ENCODE measurements at places on chromosomes 12 and 14. TPM values are rescaled to one million over a fixed set of nuclear protein-coding genes. Genes with fewer than 3 reads are reported as not detected.
A peak's percentile ranks its signal among the peaks of the same experiment; 100 is the strongest.

Gene EPYC
- not detected for total RNA-seq

Gene TAPBPL
- total RNA-seq, result 2.4 TPM

Gene GALNT9
- total RNA-seq, result 0.36 TPM

Gene NFE2
- 17.2 TPM for total RNA-seq

Gene TMPO
- 191 TPM for total RNA-seq

DNA sequence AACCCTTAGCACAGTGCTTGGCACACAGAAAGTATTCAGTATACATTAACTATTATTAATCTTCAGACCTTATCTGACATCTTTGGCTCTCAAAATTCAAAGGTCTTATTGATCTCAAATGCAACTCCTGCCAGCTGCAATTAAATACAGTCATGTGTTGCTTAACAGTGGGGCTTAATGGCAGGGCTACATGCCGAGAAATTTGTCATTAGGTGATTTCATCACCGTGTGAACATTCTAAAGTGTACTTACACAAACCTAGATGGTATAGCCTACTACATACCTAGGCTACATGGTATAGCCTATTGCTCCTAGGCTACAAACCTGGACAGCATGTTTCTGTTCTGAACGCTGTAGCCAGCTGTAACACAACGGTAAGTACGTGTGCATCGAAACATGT is 156.3 kb upstream of the TMCC3 start:
- no peaks in the 10 kb centered on the region for H3K36me3 ChIP-seq
- H3K27ac ChIP-seq, result no peak overlapping the region
- peaks cover 4% of the 10 kb centered on the region for H3K4me1 ChIP-seq
- H3K4me3 ChIP-seq, result no peak overlapping the region
- DNase-seq, result no peak
- H3K27me3 ChIP-seq, result peaks cover 3% of the 10 kb centered on the region

GRCh38 chr12:22802883-22803630 is 178.1 kb downstream of the ETNK1 start:
- no peak for DNase-seq
- H3K4me1 ChIP-seq, result no peaks in the 10 kb centered on the region
- H3K27ac ChIP-seq, result no peak overlapping the region

DNA sequence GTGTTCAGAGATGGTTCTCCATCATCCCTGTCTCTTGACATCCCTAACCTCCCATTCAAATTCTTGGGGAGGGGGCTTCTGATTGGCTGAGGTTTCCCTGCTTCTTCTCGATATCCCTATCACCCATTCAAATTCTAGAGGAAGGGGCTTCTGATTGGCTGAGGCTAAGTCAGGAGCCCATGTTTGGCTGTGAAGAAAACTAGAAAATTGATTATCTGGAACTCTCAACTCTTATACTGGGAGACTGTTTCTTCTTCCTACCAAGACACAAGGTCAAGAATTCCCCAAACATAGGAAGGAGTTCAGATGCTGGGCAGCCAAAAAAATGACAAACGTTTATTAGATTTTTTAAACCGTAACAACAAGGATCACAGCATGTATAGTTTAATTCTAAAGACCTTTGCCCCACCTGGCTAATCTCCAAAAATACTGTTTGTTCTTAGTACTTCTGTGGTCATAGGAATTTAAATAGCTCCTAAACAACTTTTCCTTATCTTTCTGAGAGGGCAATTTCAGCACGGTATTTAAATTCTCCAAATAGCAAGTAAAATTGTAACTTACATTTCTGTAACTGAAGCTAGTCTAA is 26.4 kb downstream of the SPIC start:
- DNase-seq, result no peak
- peaks cover 5% of the 10 kb centered on the region for H3K4me1 ChIP-seq
- peaks cover 6% of the 10 kb centered on the region for H3K27me3 ChIP-seq
- H3K4me3 ChIP-seq, result no peak overlapping the region

DNA sequence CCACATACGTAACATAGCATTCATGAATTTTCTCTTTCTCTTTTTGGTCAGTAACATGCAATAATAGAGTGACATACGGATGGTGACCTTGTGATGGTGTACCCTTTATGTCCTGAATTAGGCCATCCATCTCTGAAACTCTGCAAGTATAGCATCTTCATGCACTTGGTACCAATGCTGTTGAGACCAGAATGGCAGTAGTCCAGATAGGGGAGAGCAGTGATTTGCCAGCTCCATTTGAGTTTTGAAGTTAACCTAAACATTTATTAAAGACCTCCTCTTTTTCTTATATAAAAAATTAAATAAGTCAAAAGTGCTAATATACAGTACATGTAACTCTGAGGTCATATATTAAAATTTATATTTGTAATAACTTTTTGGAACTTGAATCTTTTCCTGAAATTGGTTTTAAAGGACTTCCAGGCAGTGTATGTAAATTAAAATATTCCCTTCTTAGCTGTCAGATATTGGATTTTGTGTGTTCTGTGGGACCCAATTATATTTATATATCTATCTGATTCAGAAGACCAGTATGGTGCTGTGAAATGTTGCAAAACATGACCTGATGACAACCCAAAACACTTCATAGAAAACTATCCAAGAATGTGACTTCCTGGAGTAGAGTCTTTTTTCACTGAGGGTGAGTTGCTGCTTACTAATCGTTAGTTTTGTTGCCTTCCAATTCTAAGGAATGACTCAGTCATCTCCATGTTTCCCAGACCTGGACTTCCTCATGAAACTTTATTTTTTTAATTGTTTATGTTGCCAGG is 3.5 kb downstream of the ELK3 start:
- peaks cover 24% of the 10 kb centered on the region for H3K27me3 ChIP-seq
- DNase-seq, result no peak
- H3K4me1 ChIP-seq, result peaks cover 13% of the 10 kb centered on the region
- no peak overlapping the region for H3K27ac ChIP-seq
- no peak overlapping the region for H3K4me3 ChIP-seq

DNA sequence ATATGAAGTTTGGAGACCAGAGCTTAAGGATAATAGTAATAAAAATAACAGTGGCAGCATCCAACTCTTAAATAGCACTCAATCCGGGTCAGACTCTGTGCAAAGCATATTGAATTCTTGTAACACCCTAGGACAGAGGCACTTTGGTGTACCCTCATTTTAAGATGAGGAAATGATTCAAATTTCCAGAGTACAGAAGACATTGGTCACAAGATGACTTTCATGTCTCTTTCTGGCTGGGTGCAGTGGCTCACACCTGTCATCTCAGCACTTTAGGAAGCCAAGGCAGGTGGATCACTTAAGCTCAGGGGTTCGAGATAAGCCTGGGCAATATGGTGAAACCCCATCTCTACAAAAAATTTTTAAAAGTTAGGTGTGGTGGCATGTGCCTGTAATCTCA is 235.8 kb downstream of the SLC15A4 start:
- no peak for DNase-seq
- H3K36me3 ChIP-seq, result no peaks in the 10 kb centered on the region
- peaks cover 16% of the 10 kb centered on the region for H3K27me3 ChIP-seq
- no peak overlapping the region for H3K27ac ChIP-seq

DNA sequence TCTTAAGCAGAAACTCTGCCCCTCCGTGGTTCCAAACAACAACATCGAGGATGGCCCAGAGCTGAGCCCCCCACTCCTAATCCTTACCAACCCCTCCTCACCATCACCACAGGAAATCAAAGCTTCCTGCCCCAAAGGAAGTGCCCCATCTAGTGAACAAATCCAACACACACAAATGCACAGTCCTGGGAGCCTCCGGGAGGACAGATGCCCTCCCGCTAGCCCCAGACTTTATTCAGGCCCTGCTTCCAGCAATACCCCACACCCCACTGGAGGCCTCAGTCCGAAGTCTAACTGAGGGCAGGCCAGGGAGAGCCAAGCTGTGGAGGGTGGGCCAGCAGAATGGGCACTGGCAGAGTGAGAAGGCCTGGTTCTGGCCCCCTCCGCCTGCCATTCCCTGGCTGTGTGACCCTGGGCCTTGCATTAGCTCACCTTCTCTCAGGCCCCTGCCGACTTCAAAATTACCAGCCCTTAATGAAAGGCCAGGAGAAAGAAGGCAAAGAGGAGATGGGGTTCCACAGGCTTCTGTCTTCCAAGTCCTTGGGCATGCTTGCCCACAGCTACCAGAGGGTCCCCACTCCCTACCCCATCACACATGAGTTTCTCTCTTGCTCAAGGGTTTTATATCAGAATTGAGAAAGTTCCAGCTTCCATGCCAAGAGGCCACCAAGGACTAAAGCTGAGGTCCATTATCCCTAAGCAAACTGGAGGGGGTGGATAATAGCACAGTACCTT is 2.3 kb downstream of the HDAC7 start:
- H3K27me3 ChIP-seq, result no peaks in the 10 kb centered on the region
- peaks cover 50% of the 10 kb centered on the region for H3K4me1 ChIP-seq
- DNase-seq, result no peak
- H3K27ac ChIP-seq, result peak overlapping the region; percentile 36
- peak overlapping the region; percentile 80 for H3K4me3 ChIP-seq

- peak overlapping the region; percentile 87 for H3K27ac ChIP-seq
- peak overlapping the region; percentile 93 for H3K4me3 ChIP-seq
- H3K36me3 ChIP-seq, result no peaks in the 10 kb centered on the region
- H3K27me3 ChIP-seq, result peaks cover 46% of the 10 kb centered on the region
- DNase-seq, result no peak
Observed at GRCh38 chr12:54052438-54053002, 1.1 kb upstream of the HOXC4 start.

GRCh38 chr14:39868949-39869348 is 436.7 kb upstream of the FBXO33 start:
- no peak overlapping the region for H3K27ac ChIP-seq
- H3K4me1 ChIP-seq, result peaks cover 12% of the 10 kb centered on the region

- H3K27me3 ChIP-seq, result peaks cover 9% of the 10 kb centered on the region
- no peaks in the 10 kb centered on the region for H3K36me3 ChIP-seq
- peaks cover 11% of the 10 kb centered on the region for H3K4me1 ChIP-seq
- DNase-seq, result no peak
- no peak overlapping the region for H3K27ac ChIP-seq
- no peak overlapping the region for H3K4me3 ChIP-seq
Observed at GRCh38 chr14:65241125-65241752, 138.9 kb upstream of the MAX start.

DNA sequence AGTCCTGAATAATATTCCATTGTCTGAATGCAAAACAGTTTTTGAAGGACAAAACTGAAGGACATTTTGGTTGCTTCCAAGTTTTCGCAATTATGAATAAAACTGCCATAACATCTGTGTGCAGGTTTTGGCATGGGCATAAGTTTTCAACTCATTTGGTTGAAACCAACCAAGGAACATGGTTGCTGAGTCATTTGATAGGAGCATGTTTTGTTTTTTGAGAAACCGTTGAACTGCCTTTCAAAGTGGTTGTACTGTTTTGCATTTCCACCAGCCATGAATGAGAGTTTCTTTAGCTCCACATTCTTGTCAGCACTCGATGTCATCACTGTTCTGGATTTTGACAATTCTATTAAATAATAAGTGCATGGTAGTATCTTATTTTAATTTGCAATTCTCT is 23.0 kb upstream of the GSG1 start:
- H3K36me3 ChIP-seq, result no peaks in the 10 kb centered on the region

DNA sequence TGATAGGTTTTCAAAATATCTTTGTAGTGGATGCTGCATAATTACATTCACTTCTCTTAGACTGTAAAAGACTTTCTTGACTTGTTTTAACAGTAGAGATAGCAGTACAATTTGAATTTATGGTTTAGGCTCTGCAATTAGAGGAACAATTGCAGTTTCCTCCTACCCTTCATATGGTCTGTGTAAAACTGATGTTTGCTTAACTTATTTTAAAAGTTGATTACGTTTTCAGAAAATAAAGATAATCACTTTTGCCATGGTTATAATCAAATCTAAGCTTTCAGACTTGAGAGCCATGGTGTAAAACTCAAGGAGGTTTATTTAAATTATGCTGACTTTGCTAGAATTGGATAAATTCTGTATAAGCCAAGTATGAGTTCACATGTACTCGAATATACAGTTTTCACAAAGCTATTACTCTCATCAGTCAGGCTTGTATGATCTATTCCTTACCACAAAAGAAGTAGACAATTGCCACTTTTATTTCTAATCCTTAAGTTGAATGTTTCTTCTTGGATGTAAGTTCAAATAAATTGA is 2.5 kb upstream of the MAPK1IP1L start:
- peaks cover 8% of the 10 kb centered on the region for H3K36me3 ChIP-seq
- DNase-seq, result no peak
- H3K4me1 ChIP-seq, result peaks cover 20% of the 10 kb centered on the region
- no peak overlapping the region for H3K4me3 ChIP-seq

GRCh38 chr14:94360945-94361565 is 27.3 kb downstream of the SERPINA1 start:
- no peak for DNase-seq
- no peaks in the 10 kb centered on the region for H3K36me3 ChIP-seq
- H3K27ac ChIP-seq, result no peak overlapping the region
- peaks cover 9% of the 10 kb centered on the region for H3K4me1 ChIP-seq
- H3K4me3 ChIP-seq, result no peak overlapping the region
- no peaks in the 10 kb centered on the region for H3K27me3 ChIP-seq

GRCh38 chr14:63273717-63274655 is 44.7 kb downstream of the GPHB5 start:
- no peak for DNase-seq
- no peaks in the 10 kb centered on the region for H3K36me3 ChIP-seq
- H3K4me3 ChIP-seq, result no peak overlapping the region
- H3K27ac ChIP-seq, result no peak overlapping the region

- H3K27ac ChIP-seq, result no peak overlapping the region
- H3K4me1 ChIP-seq, result peaks cover 7% of the 10 kb centered on the region
- no peak for DNase-seq
- no peak overlapping the region for H3K4me3 ChIP-seq
Observed at GRCh38 chr12:53145383-53146260, 34.9 kb upstream of the ZNF740 start.

DNA sequence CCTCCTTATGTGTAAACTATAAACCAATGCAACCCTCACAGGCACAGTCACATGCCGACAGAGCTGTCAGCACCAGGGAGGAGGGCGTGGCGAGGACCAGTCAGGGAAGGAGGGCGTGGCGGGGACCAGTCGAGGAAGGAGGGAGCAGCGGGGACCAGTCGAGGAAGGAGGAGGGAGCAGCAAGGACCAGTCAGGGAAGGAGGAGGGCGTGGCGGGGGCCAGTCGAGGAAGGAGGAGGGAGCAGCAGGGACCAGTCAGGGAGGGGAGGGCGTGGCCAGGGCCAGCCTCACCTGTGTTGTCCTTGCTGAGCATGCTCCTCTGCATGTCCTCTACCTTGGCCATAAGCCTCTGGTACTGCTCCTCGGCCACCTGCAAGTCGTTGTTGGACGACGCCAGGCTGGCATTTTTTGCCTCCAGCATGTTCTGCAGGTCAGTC is 24.2 kb downstream of the GOLGA3 start:
- peaks cover 25% of the 10 kb centered on the region for H3K36me3 ChIP-seq
- no peaks in the 10 kb centered on the region for H3K27me3 ChIP-seq
- DNase-seq, result no peak
- no peak overlapping the region for H3K27ac ChIP-seq
- no peaks in the 10 kb centered on the region for H3K4me1 ChIP-seq

Measured in progenitor cell of endocrine pancreas (in vitro differentiated cells).